ENCODE measurements at places on chromosomes 6 and 20.

DNA sequence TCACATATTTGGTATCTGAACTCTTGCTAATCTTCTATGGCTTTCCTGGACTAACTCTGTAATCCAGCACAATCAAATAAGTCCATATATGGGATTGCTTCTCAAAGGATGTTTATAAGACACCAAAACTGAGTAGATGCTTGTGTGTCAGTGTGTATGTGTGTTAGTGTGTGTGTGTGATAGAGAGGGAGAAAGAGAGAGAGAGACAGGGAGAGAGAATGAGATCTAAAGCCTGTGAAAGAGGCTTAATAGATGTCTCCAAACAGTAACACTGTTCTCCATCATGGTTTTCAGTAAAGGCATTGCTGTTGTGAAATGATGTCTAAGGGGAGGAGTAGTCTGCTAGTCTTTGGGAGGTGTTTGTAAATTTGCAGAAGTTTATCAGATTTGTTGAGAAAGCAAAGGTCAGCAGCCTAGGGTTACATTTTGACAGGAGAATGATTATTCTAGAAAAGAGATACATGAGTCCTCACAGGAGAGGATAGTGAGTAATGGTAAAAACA, 73.9 kb upstream of the MLIP start:
- no peak for DNase-seq

GRCh38 chr20:24891546-24892393, 57.3 kb upstream of the CST7 start:
- DNase-seq, result no peak

DNA sequence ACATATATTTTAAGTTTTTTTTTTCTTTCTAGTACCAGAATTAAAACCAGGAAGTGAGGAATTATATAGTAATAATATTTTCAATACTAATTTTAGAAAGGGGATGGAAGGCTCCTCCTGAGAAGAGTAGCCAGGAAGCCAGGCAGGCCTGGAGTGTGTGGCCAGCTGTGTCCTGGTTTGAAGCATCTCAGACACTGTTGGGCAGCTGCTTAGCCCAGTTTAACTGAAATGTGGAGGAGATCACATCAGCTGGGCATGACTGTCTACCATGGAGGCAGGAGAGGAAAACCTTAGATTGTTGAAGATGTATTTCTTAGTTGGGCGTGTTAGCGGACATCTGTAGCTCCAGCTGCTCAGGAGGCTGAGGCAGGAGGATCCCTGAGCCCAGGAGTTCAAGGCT, 142.2 kb downstream of the ARID1B start:
- DNase-seq, result no peak

- DNase-seq, result no peak
These were observed 689.7 kb upstream of the GJE1 start for GRCh38 chr6:141443032-141443431.

GRCh38 chr6:117206944-117207687, 58.2 kb upstream of the VGLL2 start:
- no peak for DNase-seq

DNA sequence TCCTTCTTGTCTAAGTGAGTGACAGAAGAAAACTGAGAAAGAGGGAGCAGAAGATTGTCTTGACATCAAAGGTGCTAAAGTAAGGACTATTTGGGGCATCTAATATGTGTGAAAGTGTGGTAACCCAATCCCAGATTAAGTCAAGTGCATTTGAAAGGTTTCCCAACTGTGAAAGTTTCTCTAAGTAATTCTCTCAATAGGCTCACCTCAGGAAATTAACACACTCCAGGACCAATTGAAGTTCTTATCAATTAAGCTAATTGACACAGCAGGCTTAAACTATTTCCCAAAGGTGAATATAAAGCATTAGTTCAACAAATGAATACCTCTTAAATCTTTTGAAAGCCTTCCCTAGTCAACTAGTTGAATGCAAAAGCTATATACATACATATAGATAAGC, 212.8 kb upstream of the FUT9 start:
- DNase-seq, result no peak

DNA sequence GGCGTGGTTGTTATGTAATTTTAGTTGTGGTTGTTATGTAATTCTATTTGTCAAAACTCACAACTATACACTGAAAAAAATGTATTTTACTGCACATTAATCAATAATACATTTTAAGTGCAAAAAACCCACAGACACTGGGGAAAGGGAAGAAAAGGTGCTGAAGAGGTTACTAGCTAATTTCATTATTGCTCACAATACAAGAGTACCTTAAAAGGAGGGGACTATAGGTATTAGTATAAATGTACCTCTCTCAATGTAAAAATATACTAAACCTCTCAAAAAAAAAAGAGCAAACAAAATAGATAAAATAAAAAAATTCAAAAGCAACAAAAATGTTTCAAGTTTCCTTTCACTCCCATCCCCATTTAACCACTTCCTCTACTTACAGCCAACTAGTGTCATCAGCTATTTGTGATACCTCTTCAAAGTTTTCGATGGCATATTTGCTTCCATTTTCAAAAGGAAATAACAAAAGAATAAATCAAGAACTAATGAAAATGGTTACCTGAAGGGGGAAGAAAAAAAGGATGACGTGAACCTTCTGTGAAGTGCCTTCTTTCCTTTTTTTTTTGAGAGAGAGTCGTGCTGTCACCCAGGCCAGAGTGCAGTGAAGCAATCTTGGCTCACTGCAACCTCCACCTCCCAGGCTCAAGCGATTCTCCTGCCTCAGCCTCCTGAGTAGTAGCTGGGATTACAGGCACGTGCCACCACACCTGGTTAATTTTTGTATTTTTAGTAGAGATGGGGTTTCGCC, 30.2 kb downstream of the RANBP9 start:
- DNase-seq, result no peak

DNA sequence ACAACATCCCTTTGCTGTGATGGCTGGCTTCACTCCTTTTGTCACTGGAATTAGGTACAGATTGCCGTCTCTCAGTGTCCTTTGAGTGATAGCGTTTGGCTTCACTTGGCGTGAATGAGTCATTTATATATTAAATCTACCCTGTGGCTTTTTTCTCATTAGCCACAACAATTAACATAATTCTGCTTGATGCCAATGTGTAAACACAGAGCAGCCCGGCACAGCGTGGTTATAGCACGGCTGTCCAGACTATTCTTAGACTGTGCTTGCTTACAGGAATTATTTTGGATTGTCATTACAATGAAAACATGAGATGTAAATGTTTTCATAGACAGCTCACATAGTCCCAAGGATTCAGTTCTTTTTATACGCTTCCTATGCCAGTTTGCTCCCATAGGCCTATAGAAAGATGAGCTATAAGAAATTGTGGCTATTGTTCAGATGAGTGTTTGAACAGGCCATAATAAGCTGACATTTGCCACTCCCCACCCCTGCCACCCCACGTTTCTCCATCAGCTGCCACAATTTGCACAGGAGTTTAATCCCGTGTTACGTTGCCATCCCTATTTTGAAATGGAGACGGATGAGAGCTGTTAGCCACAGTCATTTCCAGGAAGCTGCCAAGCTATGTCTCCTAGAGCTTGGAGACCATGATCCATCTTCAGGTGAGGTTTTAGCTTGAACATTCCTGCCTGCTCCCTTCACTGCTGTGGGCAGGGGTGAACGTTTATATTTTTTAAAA, 65.9 kb downstream of the PPP1R14C start:
- no peak for DNase-seq

DNA sequence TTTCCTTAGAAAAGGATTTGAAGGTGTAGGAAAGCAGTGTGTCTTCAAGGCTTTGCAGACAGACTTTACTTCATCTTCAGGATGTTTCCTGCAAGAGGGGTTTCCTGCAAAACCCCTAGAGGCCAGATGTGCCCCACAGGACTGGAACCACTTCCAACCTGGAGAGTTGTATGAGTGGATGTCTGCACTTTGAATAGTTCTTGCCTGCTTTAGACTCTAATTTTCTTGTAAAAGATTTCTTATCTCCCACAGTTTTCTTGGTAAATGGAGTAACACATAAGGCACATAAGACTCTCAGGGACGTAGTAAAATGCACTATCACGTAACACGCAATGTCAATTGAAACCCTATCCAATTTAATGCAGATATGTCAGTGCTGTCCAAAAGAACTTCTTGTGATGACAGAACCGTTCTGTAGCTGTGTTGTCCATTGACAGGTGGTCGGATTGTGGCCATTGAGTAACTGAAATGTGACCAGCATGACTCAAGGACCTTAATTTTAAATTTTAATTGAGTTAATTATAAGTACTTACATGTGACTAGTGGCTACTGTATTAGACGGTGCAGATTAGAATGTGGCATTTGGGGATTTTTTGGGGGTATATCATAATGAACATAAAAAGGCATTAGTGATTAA, 118.7 kb downstream of the JARID2 start:
- no peak for DNase-seq

DNA sequence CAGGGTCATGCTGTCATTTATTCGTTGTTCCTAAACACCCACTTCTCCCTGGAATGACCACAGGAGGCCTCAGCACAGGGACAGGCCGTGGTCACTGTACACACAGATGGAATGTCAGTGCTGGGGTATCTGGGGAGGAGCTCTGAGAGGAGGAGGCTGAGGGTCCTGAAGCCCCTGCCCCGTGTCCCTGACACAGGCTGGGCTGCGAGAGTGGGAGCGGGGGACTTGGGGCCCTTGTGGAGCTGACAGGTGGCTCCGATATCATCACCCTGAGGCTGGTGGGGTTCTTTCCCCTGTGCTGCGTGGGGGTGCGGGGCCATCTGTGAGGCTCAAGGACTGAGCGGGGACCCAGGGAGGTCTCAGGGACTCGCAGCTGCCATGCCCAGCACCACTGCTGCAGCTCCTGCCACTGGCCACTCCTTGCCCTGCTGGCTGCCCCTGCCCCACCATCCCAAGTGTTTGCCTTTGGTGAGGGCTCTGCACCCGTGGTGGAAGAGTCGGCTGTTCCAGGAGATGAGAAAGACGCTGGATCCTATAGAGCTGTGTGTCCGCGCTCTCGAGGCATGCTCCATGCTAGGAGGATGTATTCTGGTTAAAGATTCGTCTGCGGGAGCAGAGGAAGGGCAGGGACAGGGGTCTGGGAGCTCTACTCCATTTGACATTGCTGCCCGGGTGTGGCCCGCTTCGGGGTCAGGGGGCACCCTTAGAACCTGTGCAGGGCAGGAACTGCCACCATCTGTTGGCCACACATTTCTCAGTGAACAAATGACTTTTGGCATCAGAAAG, 18.9 kb downstream of the NPEPL1 start:
- DNase-seq, result no peak

- DNase-seq, result no peak
These were observed 48.7 kb downstream of the SCGN start for GRCh38 chr6:25700761-25701160.

DNA sequence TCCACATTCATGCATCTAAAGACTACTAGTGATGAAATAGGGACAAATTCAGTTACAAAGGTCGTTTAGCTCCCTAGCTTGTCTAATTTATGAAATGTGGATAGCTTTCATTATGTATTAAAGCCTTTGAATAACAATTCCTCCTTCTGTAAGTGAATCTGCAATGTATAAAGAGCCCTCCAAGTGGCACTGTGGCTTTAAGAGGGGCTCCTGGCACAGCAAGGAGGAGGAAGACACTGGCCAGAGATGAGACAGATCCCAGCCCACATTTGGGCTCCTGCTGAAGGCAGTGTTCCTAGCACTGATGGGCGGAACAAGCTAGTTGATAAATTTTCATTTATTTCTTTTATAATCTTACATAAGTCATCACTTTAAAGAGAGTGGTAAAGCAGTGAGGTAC, 17.6 kb upstream of the FUCA2 start:
- DNase-seq, result no peak

DNA sequence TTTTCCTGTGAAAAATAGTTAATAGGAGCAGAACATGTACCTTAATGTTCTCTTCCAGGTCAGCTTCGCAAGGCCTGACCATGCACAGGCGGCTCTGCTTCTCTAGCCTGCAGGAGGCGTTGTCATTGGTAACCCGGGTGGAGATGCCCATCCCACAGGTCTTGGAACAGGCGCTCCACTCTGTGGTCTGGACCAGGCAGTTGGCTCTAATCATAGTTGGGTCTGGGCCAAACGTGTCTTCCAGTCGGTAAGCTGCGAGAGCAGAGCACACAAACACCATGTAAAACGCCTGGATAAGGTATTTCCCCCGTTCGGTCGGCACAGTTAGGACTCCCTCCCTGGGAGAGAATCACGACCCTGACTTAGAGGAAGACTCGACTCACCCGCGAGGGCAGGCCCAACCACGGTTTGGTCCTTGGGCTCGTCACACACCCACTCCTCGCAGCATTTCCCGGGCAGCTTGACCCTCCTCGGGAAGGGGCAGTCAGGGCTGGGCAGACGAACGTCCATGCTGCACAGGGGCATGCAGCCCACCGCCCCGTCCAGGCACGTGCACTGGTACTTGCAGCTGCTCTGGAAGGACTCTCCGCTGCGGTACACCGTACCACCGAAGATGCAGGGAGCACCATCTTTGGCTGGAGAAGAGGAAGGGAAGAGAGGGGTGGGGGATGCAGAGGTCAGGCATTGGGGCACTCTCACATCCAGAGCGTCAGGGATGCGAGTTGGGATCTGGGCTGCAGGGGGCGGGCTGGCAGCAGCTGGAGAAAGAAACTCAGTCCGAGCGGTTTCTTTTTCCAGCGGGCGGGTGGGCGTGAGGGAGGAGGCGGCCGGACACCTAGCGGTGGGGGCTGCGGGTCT, 1.0 kb downstream of the CCN2 start:
- peak; percentile 81 for DNase-seq

DNA sequence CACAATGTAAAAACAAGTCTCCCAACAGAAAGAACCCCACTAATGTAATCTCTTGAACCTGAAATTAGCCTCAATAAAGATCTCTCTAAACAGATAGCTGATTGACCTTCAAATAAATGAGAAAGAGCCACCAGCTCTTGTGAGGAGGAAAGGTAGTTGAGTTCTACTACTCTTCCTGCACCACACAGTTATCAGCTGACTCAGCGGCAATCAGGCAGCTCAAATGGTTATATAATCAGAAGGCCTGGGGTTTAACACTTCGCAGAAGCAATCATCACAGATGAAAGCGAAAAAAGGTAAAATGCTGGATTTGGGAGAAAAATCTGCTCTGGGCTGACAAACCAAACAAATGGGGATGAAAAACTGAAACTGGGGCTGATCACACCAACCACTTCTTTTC, 91.8 kb downstream of the CHD6 start:
- no peak for DNase-seq

DNA sequence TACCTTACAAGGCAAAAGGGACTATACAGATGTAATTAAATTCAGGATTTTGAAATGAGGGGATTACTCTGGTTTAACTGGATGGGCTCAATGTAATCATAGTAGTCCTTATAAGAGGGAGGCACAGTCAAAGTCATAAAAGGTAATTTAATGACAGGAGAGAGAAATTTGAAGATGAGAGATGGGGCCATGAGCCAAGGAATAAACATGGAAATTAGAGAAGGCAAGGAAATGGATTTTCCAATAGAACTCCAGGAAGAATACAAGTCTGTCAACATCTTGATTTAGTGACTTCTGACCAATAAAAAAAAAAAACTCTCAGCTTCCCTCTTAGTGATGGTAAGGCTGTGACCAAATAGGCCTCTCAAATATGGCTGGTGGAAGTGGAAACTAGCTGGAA, 101.9 kb upstream of the BEND3 start:
- no peak for DNase-seq
